DMS79 treated with DMSO at 0.1 percent for 48 hours (cell line): ENCODE measurements at places on chromosomes 5 and 9.

- DNase-seq, result no peak
Observed at GRCh38 chr5:33129309-33129708, 311.5 kb upstream of the TARS1 start.

DNA sequence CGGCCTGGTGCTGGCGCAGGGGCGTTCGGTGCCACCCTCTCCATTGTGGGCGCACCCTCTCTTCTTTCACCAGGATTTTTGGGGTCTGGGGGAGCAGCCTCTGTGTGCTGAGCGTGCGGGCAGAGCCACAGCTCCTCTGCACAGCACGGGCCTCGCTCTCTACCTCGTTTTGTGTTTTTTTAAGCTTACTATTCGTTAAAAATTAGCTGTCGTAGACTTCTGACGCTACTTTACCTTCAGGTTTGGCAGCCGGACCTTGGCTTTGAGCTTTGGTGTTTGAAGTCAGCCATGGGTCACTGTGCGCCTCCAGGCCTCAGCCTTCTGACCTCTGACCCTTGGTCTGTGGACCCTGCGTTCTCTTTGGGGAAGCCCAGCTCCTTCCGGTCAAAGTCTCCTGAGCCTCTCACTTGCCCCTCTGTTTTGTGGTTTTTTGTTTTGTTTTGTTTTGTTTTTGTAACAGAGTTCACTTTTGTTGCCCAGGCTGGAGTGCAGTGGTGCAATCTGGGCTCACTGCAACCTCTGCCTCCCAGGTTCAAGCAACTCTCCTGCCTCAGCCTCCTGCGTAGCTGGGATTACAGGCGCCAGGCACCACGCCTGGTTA lies 88.2 kb upstream of the CACNA1B start:
- DNase-seq, result no peak

DNA sequence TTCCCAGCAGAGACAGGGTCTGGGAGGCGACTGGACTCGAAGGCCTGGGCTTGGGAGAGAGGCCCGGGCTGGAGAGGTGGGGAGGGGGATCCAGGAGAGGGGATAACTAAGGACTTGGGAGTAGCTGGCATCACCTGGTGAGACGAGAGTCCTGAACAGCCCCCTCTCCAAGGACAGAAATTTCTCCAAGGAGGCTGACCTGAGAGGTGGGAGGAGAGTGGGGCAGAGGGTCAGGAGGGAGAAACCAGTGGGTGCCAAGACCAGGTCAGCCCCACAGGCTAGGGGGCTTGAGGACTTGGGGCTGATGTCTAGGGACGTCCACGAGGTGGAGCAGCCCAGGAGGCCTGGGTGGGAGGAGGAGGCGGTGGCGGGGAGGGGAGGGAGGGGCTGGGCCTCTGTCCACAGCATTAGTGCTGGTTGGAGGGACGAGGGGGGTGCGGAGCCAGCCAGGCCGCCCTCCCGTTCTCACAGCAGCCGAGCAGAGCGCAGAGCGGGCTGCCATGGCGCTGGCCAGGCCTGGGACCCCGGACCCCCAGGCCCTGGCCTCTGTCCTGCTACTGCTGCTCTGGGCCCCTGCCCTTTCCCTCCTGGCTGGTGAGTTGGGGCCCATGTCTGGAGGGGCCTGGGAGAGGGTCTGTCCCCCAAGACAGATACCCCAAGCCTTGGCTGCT lies at the start of gene CRB2:
Gene CRB2, plus strand, starts transcription at position 437 of the 671 bp plus-strand sequence. Its CDS starts 64 bp downstream, at position 501.
- no peak for DNase-seq

GRCh38 chr5:92548346-92548745 lies 1032.7 kb downstream of the NR2F1-AS1 start:
- no peak for DNase-seq

DNA sequence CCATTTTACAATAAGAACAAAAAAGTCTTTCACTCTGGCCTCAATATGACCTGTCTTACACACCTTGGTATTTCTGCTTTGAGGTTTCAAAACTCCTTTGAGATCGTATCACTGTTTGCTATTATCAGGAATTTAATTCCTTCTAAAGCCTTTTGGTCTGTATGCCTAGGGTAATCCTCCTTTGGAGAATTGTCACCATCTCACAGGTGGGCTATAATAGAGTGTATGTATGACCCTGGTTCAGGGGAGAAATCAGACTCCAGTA lies 13.7 kb downstream of the CMYA5 start:
- no peak for DNase-seq

- no peak for DNase-seq
Observed at GRCh38 chr9:128550226-128550625, 2.2 kb upstream of the SPTAN1 start.

DNA sequence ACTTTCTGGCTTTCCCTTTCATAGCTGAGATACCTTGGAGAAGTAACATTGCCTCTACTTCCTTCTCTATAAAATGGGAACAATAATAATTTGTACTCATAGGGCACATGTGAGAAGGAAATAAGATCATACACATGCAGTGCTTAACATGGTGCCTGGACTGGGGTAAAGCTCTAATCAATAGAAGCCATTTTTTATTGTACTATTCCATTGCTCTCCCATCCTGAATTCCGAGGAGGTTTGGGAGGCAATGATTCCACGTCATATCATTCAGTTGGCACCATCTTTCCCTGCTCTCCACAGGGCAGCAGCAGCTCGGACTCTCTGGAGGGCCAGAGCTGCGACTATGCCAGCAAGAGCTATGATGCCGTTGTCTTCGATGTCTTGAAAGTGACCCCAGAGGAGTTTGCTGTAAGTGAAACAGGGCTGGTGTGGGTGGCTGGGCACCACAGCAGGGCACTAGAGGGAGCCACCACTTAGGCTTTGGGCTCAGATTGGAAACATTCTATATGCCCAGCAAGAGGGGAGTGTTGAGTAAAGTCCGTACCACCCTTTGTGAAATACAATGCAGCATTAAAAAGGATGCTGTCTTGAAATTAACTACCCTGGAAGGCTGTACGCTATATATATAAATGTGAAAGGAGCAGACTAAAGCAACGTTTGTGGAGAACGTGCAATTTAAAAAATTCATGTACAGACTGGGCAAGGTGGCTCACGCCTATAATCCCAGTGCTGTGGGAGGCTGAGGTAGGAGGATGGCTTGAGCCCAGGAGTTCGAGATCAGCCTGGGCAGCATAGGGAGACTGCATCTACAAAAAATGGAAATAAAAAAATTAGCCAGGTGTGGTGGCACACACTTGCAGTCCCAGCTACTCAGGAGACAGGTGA lies 51.2 kb downstream of the RALGPS1 start:
- no peak for DNase-seq

- DNase-seq, result no peak
Observed at GRCh38 chr5:103177543-103177942, 57.4 kb downstream of the PPIP5K2 start.

DNA sequence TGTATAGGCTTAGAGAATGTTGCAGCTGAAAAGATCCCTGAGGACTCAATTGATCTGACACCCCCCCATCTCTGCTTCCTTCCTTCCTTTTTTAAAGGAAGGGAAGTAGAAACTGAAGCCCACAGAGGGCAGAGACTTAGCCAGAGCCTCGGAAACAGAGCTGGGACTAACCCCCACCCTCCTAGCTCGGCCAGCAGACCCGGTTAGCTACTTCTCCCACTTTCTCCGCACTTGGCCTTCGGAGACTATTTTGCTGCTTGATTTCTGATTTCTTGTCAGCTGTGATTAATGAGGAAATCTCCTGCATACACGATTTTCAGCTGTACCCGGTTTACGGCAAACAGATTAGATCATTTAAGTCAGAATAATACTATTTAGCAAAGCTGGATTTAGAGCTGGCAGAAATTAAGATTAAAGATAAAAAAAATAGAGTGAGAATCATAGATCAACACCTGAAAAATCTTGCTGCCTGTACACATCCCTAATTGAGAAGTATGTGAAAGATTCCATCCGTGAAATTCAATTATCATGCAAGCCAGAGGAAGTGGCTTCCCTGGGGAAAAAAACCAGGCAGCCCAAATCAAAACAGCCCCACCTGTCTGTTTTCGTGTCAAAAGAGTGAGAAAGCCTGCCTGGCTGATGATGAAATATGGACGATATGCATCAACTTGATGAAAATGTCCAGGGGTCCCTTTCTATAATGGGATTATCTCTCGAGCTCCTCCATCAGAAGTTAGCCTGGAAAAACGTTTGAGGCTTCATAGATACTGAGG lies 159.5 kb upstream of the SHB start:
- DNase-seq, result peak; percentile 38

DNA sequence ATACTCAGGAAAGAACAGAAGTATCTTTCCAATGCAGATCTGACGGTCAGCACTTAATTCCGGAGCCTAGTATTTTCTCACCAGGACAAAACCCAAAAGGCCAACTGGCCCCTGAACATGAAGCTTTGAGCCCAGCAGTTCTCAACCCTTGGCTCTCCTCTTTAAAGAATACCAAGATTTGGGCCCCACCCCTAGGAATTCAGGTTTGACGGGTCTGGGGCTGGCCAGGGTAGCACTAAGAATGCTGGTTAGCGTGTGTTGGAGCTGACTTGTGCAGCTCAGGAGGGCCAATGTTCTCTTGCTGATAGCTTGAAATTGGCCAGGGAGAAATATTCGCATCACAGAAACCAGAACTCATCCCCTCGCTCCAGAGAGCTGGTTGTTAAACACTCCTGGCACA lies 88.3 kb upstream of the PTCH1 start:
- DNase-seq, result no peak

DNA sequence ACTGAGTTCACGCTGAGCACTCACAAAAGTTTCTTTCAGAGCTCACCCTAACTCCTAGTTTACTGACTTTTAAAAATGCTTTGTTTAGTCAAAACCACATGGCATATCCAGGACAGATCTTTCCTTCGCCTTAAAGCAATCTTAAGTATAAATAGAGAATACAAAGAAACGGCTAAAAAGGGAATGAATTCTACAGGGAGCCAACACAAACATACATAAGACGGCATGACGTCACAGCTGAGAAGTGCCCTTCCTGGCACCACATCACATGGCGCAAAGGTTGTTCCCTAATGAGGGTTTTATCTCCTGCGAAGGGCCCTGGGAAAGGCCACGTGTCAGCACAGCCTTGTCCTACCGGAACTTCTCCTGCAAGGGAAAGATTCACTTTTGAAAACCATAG lies 141.3 kb downstream of the IRX1 start:
- DNase-seq, result no peak

DNA sequence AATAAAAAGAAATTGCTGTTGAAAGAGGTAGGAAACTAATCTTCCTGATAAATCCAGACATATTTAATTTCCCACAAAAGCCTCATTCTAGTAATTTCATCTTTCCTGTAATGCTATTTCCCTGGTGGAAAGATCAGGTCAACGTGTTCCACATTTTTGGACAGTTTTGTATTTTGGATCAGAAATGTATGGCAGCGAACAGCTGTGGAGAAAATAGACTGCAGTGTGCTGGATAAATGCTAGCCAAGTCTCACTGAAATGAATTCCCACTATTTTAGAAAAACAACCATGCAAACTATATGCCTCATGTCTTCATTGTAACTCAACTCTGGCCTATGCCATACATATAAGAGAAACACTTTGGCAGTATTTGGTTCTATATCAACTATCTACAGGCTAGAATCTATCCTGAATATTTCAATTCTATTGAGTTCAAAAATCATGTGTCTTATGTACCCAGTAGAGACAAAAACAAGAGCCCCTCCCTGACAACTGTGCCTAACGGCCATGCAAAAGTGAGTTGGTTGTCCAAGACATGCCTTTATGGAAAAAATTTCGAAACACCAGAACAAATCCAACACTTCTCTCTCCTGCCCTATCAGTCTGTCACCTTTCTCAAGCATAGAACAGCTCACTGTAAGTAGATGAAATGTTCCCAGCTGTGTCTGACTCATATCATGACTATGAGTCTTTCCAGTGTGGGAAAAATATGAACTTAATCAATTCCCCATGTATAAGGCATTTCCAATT lies 191.3 kb upstream of the NREP start:
- DNase-seq, result no peak

DNA sequence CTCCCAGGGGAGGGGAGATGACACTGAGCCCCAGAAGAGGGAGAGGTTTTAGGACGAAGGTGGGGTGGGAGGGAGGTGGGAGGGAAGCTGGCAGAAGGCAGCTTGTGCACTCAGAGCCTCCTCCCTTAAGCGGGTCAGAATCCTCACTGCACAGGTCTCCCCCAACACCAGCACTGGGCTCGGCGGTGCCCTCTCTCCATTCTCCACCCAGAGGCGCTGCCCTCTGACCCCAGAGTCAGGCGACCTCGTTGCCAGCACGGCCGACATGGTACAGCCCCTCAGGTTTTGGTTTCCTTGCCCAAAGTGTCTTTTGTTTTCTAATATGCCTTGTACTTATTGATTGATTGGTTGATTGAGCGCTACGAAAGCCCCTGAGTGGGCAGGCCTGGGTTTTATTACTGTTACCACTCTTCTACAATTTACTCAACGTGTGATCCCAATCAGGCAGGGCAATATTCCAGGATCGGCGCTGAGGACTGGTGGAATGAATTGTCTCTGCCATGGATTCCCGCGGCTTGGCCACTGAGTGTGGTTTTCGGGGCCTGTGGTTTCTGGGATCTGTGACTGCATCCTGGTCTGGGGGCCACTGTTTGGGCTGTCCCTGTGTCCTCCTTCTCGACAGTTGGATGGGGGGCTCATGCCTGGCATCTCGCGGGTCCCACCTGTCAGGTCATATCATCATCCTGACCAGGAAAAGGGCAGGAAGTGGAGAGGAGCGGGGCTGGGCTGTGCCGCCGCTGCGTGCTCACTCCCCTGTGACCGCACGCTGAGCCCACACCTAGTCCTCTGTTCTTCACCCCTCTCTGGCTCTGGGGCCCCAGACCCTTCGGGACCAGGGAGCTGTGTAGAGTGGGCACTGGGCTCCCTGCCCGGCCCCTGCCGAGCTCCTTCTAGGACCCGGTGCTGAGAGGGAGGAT lies 9.6 kb upstream of the FCN2 start:
- DNase-seq, result no peak

GRCh38 chr5:93280518-93280917 lies 300.5 kb downstream of the NR2F1-AS1 start:
- no peak for DNase-seq

GRCh38 chr5:10559871-10560270 lies 4.0 kb upstream of the ANKRD33B start:
- no peak for DNase-seq

- DNase-seq, result no peak
Observed at GRCh38 chr5:60674251-60675069, 25.5 kb downstream of the DEPDC1B start.

DNA sequence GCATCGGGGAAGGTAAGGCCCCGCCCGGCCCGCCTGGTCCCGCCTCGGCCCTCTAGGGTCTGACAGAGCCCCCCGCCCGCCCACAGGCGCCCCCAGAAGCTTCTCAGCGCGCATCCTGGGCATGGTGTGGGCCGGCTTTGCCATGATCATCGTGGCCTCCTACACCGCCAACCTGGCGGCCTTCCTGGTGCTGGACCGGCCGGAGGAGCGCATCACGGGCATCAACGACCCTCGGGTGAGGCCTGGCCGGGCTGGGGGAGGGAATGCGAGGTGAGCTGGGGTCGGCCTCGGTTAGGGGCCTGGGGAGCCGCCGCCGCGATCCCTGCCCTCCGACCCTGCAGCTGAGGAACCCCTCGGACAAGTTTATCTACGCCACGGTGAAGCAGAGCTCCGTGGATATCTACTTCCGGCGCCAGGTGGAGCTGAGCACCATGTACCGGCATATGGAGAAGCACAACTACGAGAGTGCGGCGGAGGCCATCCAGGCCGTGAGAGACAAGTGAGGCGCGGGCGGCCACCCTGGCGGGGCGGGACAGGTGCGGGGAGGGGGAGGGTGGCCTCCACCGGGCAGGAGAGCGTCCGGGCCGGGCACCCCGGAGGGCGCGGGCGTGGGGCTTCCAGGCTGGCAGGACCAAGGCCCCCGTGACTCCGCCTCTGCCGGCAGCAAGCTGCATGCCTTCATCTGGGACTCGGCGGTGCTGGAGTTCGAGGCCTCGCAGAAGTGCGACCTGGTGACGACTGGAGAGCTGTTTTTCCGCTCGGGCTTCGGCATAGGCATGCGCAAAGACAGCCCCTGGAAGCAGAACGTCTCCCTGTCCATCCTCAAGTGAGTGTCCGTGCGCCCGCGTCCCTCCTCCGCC lies 7.1 kb downstream of the LRRC26 start:
- no peak for DNase-seq

- no peak for DNase-seq
Observed at GRCh38 chr9:86034863-86035734, 64.3 kb downstream of the GOLM1 start.
